Stimulated activated CD4-positive, alpha-beta T cell treated with anti-CD3 and anti-CD28 coated beads, Interleukin-1b, Interleukin-23, amount 100 ng/mL, for 4 hours (primary cell): ENCODE measurements at places on chromosomes 2 and 18.

GRCh38 chr2:152093464-152093863 is 5.4 kb downstream of the CACNB4 start:
- DNase-seq = no peak

- DNase-seq = no peak
Observed at GRCh38 chr2:111712940-111713515, 171.0 kb downstream of the ANAPC1 start.

GRCh38 chr2:240423788-240424191 is 11.7 kb upstream of the GPC1 start:
- no peak for DNase-seq

DNA sequence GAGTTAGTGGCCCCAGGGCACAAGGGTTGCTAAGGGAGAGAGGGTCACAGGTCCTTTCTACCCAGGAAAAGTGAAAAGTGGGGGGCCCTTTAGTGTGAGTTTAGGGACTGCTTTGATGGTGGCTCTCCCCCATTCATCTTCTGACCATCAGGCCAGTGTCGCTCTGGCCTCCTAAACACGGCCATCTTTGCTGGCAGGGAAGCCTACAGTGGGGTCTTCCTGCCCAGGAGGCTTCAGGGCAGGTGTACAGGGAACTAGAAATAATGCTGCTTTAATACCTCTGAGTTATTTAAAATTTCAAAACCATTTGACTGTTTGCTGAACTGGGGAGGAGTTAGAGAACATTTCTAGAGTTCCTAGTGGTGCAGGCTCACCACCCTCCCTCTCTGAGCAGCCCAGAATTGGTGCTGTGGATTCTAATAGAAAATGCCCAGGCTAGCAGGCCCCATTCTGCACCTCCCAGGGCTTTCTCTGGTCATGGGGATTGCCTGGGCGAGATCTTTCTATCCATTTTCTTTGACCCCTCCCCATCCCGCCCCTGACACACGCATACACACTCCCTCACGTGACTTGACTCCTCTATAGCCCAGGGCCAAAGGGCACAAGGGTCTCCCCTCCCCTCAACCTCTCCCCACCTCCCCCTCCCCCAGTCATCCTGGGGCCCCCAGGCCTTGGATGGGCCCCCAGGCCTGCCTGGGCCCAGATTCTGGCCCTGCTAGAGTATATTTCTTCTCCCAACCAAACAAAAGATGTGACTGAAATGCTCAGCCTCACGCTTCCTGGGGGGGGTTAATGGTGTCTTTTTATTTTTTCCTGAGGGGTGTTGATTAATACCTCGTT is 3.1 kb downstream of the PKDCC start:
- no peak for DNase-seq

DNA sequence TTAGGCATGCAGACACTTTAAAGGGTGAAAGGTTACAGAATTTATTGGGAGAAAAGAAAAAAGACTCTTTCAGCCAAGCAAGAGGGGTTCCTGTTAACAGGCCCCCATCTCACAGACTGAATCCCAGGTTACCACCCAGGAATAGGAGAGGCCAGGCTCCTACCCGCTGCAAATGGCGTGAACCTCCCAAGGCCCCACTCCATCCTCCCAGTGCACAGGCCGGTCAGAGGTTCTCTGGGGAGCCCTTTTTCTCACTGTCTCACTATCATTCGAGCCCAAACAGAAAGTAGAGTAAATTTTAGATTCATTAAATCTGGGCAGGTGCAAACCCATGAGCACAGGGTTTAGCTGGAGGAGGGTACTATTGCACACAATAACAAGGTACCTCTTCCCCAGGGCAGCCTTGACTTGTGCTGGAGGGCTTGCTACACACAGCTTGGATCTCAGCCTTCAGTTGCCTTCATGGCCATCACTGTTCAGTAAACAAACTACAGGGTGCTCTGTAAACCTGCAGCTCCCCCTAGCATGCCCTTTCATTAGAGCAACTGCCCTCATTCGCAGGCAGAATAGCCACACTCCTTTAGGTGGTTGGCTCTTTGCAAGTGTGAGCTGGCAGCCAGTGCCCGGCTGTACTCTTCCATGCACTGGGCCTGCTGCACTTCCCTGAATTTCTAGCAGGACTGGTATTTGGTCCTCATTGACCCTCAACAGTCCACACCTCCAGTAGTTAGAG is 7.3 kb upstream of the PLEK start:
- DNase-seq = no peak
